H1 (cell line): ENCODE measurements at places on chromosomes 12 and 14.

- no peak for DNase-seq
These were observed 4.9 kb downstream of the DDX54 start for GRCh38 chr12:113180333-113180732.

- DNase-seq, result no peak
These were observed 88.5 kb downstream of the E2F7 start for GRCh38 chr12:76976777-76977382.

- peak; percentile 54 for DNase-seq
These were observed 664 bp downstream of the LRFN5 start for GRCh38 chr14:41607304-41607775.

DNA sequence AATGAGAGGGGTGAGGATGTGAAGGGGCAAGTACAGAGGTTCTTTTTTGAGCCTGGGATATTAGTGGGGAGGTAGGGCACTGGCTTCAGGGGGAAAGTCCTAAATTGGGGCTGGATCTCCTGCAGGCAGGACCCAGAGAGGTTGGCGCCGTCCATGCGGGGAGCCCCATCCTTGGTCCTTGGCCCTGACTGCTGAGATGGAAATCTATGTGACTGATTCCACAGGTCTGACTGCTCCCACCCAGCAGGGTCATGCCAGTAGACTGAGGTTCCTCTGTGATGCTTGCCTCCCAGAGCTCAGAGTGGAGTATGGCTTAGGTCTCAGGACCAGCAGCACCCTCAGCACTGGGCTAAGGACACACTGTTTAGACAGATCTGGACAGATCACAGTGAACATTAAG is 988.6 kb upstream of the TMEM132C start:
- no peak for DNase-seq

DNA sequence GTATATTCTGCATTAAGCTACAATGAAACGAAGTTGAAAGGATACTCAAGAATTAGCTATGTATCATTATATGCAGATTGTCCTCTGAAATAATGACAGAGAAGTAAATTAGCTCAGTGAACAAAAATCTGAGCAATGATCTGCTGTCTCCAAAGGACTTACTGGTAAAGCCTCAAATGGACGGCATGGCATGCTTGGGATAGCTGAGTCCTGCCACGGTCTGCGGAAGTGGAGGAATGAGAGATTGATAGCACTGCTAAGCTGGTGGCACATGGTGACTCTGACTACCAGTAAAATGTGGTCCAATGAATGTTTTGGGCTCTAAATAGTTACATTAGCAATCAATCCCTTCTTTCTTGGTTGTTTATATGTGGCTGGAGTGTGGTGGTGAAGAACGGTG is 3.7 kb upstream of the DENND5B start:
- no peak for DNase-seq

DNA sequence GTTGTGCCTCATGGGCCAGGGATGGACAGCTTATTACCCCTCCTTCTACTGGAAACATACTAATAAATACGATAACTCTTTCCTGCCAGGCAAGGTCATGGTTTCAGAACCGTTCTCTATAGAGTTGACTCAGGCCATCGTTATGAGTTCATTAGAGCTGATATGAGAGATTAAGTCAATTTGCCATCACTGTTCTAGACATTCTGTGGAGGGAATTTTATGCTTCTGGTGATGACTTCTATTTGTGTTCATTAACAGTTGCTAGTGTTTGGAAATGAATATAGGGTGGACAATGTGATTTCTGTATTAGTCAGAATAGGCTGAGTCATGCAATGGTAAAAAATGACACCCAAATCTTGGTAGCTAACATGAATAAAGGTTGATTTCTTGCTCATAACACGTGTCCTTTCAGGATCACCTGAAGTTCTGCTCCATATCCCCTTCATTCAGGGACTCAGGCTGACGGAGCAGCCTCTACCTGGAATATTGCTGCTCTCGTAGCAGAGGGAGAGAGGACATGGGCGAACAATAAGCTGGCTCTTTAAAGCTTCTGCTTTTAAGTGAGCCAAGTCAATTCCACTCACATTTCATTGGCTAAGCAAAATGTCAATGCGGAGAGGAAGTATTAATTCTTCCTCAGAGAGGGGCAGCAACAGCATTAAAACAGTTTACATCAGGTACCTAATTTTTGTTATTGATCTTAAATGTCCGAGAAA is 18.5 kb upstream of the TBPL2 start:
- no peak for DNase-seq

GRCh38 chr14:20998674-20999366 is at the start of gene SLC39A2:
TSS of gene SLC39A2 (plus strand) at chr14:20999293. CDS start at chr14:20999447, 154 bp downstream.
- no peak for DNase-seq

GRCh38 chr14:104091061-104091926 is 5.8 kb downstream of the ASPG start:
- DNase-seq, result no peak

DNA sequence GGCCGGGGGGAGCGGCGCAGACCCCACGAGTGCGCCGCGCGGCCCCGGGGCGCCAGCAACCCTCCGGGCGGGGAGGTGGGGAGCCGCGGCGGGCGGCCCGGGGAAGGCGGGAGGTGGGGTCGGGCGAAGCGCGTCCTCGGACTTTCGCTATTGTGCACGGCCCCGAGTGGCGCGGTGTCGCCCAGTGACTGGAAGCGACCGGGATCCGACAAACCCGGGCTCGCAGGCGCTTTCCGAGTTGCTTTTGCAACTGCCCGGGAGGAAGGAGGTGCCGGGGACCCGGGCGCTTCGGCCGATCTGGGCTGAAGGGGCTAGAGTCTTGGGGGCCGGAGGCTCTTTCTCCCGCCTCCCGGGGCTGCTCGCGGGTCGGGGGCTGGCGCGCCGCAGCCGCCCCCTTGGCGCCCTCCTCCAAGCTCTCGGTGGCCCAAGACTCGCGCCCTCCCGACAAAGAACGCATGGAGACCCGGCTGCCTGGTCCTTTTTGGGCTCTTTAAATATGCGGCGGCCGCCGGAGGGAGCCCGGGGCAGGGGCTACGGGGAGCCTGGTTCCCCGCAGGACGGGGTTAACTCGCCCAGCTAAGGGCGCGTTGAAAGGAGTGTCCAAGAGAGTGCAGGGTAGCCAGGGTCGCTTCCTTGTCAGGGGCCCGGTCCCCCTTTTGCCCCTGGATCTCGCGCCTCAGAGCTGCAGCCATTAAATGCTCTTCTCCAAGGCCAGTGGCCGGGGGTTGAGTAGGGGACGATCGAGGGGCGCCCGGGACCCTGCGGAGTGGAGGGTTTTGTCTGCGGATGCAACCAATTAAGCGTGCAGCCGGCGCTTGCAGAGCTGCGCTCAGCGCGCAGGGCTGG is 1.4 kb downstream of the HMGA2 start:
- no peak for DNase-seq

GRCh38 chr12:67543021-67543770 is 105.3 kb upstream of the DYRK2 start:
- DNase-seq, result no peak

DNA sequence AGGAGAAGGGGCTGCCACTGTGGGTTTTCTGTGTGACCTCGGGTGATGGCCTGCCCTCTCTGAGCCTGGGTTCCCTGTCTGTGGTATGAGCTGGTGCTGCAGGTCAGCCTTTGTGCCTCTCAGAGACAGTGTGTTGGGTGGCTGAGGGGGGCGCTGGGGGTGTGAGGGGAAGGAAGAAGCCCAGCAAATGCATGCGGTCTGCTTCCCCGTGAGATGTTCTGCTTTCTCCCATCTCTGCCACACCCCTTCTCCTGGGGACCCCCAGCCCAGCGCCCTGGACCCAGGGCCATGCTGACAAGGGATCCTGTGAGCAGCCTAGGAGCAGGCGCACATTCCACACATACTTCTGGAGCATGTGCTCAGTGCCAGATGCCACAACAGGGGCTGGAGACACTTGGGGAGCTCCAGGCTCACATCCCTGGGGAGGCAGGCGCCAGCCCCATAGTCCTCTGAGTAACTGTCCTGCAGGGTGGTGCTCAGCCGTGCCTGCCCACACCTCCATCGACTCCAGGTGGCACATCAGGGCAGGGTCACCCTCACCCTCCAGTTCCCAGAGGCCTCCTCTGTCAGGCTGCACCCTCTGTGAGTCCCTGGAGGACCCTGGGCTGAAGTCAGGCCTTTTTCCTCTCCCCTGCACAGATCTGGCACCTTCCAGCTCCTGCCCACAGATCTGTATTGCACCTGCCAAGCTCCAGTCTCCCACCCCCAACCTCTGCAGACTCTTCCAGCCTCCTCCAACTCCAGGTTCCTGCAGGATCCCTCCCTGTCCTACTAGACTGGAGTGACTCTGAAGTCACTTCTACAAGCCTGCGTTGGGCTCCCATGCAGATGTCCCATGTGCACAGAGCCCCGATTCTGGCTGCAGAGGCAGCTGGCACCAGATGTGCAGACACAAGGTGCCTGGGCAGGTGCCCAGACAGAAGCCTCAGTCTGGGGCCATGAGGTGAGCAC is 205.6 kb downstream of the KIF26A start:
- DNase-seq, result peak; percentile 41

DNA sequence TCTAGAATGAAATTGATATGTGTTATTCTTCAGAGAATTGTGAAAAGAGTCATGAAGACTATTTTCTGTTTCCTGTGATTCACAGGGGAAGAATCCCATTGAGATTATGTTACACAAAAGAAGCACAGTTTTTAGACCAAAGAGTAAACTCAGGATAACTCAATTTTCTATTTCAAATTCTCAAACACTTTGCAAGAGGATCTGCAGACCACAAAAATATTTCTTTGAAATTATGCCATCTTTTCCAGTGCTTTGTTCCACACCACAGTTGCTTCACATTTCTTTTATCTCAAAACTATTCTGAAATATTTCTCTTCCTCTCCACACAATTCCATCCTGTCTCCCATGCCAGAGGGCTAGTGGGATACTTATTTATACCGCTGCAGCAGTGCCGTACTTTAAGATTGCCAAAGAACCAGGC is 188.9 kb upstream of the FOXG1 start:
- DNase-seq, result no peak

- no peak for DNase-seq
These were observed 91.9 kb downstream of the KIF26A start for GRCh38 chr14:104230119-104230815.

- DNase-seq, result no peak
These were observed 46.4 kb downstream of the TCHP start for GRCh38 chr12:109946505-109946904.

DNA sequence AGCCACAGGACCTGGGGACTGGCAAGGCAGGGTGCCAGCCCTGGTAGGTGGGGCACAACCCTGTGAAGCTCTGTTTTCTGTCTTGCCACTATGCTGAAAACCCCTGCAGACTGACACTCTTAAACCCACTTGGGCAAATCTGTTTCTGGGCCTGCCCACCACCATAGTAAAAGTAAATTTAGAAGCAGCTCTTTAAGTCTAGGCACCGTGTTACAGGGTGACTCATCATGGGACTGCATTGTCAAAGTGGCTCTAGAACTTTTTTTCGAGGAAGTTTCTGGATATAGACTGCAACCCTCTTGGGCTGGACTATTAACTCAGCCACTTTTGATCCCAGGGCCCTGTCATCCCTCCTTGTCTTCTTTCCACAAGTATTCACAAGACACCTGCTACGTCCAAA is 7.7 kb downstream of the TUNAR start:
- DNase-seq, result no peak

DNA sequence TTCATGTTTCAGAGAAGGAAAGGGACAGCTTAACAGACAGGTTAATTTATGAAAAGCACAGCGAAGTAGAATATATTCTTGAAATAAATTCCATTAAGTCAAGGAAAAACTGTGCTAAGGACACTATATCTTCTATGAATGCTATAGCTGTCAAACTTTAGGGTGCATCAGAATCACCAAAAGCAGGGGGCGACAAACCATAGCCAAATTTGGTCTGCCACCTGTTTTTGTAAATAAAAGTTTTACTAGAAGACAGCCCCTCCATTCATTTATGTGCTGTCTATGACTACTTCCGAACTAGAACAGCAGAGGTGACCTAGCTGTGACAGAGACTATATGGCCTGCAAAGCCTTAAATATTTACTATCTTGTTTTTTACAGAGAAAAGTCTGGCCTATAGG is 25.9 kb downstream of the PPP4R3A start:
- DNase-seq, result no peak

GRCh38 chr14:65828396-65828795 is 415.9 kb downstream of the FUT8 start:
- DNase-seq, result no peak

GRCh38 chr14:99737451-99737951 is 53.4 kb downstream of the CYP46A1 start:
- DNase-seq, result no peak
